ENCODE measurements at places on chromosomes 4 and X.
A peak's percentile ranks its signal among the peaks of the same experiment; 100 is the strongest.

DNA sequence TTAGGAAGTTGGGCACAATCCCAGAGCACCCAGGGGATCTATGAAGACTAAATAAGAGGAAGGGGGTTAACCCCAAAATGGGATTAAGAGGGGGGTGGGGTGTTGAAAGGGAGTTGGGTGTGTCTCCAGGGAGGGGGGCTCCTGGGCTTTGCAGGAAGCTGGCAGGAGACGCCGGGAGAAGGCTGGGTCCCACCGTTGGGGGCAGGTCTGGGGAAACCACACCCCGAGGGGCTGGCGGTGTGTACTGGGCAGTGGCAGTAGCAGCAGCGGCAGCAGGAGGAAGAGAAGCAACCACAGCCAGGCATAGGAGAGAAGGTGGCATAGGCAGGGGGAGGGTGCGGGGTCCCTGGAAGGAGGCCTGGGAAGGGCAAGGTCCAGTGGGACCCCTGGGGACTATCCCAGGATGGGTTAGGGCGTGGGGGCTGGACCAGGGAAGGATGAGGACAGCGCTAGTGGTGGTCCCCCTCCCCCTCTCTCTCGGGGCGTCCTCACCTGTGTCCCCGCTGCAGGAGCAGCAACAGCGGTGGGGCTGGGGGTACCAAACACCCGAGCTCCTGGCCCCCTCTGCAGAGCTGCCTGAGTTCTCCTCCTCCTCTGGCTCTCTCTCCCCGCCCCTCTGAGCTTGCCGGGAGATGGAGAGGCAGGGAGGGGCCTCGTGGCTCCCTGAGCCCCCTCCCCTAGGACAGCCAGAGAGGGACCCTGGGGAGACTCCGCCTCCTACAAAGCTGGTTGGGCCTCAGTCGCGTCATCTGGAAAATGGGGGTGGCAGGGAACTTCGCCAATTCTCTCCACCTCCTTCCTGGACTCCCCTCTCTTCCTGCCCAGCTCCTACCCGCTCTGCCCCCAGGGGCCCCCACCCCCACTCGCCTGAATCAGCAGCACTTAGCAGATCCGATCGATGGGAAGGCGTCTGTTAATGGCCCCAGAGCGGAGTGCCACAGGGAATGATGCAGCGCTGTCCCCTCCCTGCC lies at the start of gene KCND1:
KCND1 (minus strand) TSS at position 596 of the 971 bp plus-strand sequence. CDS start 1,573 bp downstream, outside the sequence.
- no peak for DNase-seq

DNA sequence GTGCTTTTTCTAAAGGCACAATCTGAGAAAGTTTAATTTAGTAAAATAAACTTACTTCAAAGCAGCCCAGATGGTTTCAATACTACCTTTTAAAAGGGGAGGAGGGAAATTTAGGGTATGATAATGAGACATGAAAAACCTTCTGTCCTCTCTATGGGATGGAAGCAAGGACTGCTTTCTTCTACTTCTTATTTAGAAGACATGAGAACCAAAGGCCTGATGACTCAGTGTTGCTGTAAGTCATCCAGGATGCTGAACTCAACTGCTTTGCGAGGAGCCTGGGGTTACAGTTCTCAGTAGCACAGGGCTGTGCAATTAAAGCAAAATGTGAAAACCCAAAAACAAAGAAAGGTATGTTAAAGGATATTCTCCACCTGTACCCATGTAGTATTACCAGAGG lies 140.8 kb upstream of the EDNRA start:
- DNase-seq: no peak

DNA sequence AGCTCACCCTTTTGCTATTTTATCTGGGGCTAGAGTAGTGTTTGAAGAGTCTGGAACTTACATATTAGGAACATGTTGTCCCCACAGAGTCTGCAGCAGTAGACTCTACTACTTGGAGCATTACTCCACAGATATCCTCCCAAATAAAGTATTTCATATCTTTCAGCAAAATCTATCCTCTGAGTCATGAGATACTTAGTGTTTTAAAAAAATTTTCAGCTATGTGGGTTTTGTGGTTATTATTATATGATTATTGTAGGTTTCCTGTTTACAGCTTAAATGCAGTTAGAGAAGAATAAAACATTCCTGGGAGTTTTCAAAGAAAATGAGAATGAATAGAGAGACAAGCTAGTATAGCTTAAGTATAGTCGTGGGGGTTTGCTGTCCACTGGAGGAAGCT lies 30.9 kb downstream of the PAGE2 start:
- DNase-seq: no peak

- no peak for DNase-seq
Observed at GRCh38 chrX:150587585-150588503, 19.4 kb downstream of the MTM1 start.

GRCh38 chr4:6277139-6277802 lies 7.6 kb downstream of the WFS1 start:
- no peak for DNase-seq

DNA sequence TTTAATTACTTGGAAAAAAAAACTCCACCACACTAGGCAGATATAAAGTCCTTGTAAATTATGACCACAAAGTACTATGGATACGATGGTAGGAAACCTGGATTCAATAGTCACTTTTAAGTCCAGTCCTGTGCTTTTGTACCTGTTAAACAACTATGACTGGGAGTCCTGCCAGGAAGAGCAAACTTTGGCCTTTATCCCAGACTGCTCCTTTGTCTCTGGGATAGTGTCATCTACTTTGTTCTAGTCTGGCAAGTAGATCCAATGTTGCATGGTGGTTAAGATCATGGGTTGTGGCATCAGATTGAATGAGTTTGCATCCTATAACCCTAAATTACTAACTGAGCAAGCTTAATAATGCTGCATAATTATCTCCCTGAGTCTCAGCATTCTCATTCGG lies 175.3 kb upstream of the FGF13 start:
- DNase-seq: no peak

DNA sequence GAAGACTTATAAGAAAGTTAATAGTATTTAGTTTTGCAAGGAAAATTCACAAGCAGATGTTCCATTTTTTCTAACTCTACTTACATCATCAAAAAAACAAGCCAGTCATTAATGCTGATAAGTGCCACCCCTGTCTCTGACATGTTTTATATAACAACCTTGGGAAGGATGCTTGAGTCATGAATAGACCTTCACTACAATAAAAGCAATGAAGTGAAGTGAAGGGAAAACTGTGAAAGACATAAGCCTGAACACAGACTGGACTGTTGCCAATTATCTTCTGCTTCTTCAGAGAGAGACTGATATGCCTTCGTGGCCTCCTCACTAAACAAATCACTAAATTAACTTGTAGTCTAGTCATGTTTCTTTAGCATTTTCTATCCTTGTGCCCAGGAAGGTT lies 353.2 kb downstream of the PDHA2 start:
- DNase-seq: no peak

DNA sequence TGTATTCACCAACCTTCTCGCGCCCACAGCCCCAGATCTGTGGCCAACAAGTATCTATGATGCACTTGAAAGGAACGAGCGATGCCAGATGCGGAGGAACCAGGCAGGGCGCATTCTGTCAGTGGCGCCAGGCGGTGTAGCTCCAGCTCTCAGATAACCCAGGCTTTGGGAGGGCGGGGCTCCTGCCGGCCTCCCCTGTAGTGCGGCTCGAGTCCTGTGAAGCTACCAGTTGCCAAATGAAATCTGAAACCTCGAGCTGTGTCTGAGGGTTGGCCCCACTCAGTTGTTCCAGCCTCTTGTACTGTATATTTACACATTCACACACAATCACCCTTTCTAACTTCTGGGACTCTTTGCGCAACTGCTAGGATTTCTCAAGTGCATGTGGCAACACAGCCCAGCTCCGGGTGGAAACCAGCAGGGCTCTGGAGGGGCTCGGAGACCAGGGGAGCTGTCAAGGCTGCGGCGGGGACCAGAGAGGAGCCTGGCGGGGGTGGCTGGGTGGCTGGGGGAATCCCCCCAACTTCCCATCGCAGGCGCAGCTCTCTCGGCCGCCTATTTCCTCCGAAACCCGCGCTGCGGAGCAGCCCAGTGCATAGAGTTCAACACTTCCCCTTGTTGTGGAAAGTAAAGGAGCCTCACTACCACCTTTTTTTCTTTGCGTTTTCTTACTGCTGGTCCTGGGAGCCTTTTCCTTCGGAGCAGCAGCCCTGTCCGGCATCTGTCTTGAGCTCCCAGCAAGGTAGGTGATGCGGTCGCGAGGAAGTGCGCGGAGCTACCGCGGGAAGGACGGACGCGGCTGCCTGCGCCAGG lies at the start of gene ARHGAP24:
ARHGAP24 (plus strand) TSS at position 333 of the 813 bp plus-strand sequence.
- peak; percentile 96 for DNase-seq

DNA sequence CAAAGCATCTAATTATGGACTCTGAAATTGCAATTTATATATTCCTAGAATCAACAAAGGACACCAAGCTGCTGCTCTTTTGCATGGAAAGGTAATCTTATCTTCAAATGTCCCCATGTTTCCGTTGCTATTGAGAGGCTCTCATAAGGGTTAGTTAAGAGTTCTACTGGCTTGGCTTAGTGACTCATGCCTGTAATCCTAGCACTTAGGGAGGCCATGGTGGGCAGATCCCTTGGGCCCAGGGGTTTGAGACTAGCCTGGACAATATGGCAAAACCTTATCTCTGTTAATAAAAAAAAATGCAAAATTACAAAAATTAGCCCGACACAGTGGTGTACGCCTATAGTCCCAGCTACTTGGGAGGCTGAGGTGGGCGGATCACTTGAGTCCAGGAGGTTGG lies 93.4 kb upstream of the RAPGEF2 start:
- DNase-seq: no peak

DNA sequence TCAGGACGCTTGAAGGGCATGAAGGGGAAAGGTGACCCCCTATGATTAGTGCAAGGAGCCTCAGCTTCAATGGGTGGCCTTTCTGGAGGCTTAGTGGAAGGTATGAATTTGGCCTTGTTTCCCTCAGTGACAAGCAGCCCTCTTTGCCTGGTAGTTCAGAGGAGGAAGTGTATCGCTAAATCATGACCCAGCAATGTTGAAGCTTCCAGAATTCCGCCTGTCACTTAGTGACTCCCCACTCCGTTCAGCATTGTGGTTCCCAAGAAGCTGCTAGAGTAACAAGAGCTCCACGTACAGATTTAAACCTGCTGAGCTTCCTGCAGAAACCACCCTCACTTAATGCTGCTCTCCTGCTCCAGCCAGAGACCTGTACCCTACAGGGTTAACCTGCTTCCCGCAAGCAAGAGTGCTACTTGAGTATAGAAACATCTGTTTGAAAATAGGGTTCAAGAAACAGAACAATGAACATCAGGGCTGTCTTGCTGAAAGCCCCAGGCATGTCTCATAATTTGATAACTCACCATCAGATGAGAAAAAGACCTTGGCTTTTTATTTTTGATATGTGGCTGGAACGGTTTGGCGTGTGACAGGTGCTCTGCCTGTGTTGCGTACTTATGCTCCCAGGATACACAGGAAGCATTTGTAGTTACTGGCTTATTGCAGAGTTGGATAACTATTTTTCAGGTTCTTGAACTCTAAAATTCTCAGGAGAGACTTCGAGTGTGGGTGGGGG lies 105.2 kb downstream of the UCHL1 start:
- peak; percentile 35 for DNase-seq

DNA sequence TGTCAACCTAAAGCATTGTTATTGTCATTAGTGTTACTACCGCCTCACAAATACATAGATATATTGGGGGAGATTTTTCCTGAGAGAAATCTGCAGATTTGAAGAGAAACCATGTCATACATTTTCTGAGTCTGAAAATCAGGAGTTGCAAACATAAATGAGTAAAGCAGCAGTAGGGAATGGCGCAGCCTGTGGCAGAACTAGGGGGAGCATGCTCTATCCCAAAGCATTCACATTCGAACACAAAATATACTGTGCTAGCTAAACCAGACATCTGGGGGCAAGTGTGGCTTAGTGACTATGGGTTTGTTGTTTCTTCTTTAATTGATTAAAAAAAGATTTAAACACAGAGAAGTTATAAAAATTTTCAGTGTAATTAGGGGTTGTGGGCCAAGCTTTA lies 83.2 kb downstream of the CPE start:
- DNase-seq: no peak

- DNase-seq: peak; percentile 84
Observed at GRCh38 chr4:113682730-113683537, 78.6 kb downstream of the CAMK2D start.

DNA sequence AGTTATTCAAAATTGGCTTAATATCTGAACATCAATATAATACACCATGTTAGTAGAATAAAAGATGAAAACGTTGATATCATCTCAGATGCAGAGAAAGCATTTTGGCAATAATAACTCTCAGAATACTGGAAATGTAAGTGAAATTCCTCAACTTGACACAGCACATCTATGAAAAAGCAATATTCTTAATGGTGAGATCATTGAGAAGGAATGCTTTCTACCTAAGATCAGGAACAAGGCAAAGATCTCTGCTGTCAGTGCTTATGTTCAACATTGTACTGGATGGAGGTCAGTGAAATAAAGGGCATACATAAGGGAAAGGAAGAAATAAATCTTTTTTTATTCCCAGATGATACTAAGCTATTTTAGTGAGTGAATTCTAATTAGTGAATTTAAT lies 40.6 kb downstream of the MRPL1 start:
- DNase-seq: no peak

DNA sequence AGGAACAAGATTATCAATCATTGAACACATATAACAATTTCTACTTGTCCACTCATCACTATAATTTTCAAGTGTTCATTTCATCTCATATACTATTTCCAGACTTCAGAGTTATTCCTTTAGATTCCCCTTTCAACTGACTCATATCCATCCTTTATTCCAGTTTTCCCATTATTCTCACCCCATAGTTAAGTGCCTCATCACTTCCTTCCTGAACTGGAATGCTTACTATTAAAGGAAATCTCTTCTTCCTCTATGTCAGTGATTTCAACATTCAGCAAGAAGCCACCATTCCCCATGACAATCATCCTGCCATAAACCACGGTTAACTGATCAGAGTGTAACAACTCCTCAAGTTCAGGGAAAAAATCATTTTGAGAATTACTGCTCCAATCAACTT lies 198.9 kb downstream of the FBXO8 start:
- no peak for DNase-seq

DNA sequence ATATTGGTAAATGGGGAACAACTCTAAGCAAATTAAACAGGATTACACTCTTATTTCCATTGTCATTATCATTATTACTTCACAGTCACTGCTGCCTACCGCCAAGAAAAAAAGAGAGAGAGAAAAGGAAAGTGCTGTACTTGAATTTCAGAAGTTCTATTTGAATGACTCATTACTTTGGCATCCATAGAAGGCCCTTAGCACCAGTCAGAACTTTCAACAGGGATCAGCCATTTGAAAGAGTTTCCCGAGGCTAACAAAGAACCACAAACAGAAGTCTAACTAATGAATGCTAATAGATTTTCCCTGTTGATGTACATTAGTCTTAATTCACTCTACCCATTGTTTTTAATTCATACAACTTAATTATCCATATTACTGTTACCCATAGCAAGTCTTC lies 116.3 kb downstream of the SHROOM4 start:
- no peak for DNase-seq

GRCh38 chr4:164313853-164314252 lies 440.1 kb upstream of the SMIM31 start:
- DNase-seq: no peak

DNA sequence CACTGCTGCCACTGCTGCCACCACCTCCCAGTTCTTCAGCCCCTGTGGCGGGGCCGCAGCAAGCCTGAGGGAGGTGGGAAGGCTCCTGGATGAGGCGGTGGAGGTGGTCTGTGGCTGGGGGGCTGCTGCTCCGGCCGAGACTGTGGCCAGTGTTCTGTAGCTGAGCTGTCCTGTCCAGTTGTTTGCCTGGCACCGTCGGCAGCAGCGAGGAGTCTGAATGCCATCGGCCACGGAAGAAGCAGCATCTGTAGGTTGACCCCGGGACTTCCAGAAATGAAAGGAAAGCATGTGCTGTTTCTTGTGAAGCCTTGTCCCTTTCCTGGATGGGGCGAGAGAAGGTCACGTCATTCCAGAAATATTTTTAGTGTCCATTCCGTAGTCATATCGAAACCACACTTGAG lies 3.3 kb downstream of the C4orf54 start:
- DNase-seq: no peak

GRCh38 chr4:145843639-145844038 lies 95.0 kb downstream of the ZNF827 start:
- no peak for DNase-seq
